ENCODE measurements at places on chromosomes 2 and 18. TPM values are rescaled to one million over a fixed set of nuclear protein-coding genes. Genes with fewer than 3 reads are reported as not detected.

The PLGLB2 gene
- polyA plus RNA-seq = 3.0 TPM

The LIMS3 gene
- polyA plus RNA-seq = 3.4 TPM

The CBLN2 gene
- polyA plus RNA-seq = 10.9 TPM

The TGFA gene
- polyA plus RNA-seq = 19.9 TPM

The CD226 gene
- polyA plus RNA-seq = 1.8 TPM

The ARL4C gene
- 58.1 TPM for polyA plus RNA-seq

The SLC40A1 gene
- polyA plus RNA-seq = 141 TPM

The SCYGR4 gene
- polyA plus RNA-seq = not detected

The SERPINB5 gene
- 0.04 TPM for polyA plus RNA-seq

The STK16 gene
- 37.0 TPM for polyA plus RNA-seq

The RAMP1 gene
- 11.2 TPM for polyA plus RNA-seq

The ACP1 gene
- 166 TPM for polyA plus RNA-seq

The IHH gene
- 1.6 TPM for polyA plus RNA-seq

The CNDP1 gene
- polyA plus RNA-seq = 1.1 TPM

The IL1A gene
- not detected for polyA plus RNA-seq

The GRB14 gene
- polyA plus RNA-seq = 51.9 TPM

The CPO gene
- polyA plus RNA-seq = 1.1 TPM

The ALPI gene
- polyA plus RNA-seq = not detected

The TGFBRAP1 gene
- polyA plus RNA-seq = 15.5 TPM

The RGPD3 gene
- 0.06 TPM for polyA plus RNA-seq

The DSG1 gene
- polyA plus RNA-seq = 0.04 TPM

The RIF1 gene
- 40.5 TPM for polyA plus RNA-seq

The GPR45 gene
- polyA plus RNA-seq = 0.13 TPM

The PID1 gene
- polyA plus RNA-seq = 7.3 TPM

The AQP12B gene
- polyA plus RNA-seq = 1.5 TPM

The CRYGC gene
- not detected for polyA plus RNA-seq

The MARCHF4 gene
- polyA plus RNA-seq = 0.11 TPM

The ARHGEF33 gene
- 2.1 TPM for polyA plus RNA-seq

The DOK6 gene
- polyA plus RNA-seq = 15.3 TPM

The HOXD12 gene
- 0.20 TPM for polyA plus RNA-seq

The TUBB8B gene
- 0.58 TPM for polyA plus RNA-seq

The AQP12A gene
- polyA plus RNA-seq = 0.97 TPM

The NAT8 gene
- polyA plus RNA-seq = 25.5 TPM

The PARD6G gene
- 31.6 TPM for polyA plus RNA-seq

The SLC9A4 gene
- 7.8 TPM for polyA plus RNA-seq

The RAB31 gene
- polyA plus RNA-seq = 32.5 TPM

The CREG2 gene
- polyA plus RNA-seq = 0.51 TPM

The POMC gene
- 8.0 TPM for polyA plus RNA-seq

The WNT10A gene
- polyA plus RNA-seq = 0.60 TPM

The MAP2 gene
- 34.3 TPM for polyA plus RNA-seq

The TRIM43 gene
- 0.50 TPM for polyA plus RNA-seq

The SPHKAP gene
- polyA plus RNA-seq = 7.5 TPM

The IGFBP5 gene
- 396 TPM for polyA plus RNA-seq

The PRPF40A gene
- 127 TPM for polyA plus RNA-seq

The COL4A4 gene
- polyA plus RNA-seq = 56.3 TPM

The IL18R1 gene
- polyA plus RNA-seq = 2.7 TPM
